HCEC 1CT (cell line): ENCODE measurements at places on chromosomes 1 and 21.

DNA sequence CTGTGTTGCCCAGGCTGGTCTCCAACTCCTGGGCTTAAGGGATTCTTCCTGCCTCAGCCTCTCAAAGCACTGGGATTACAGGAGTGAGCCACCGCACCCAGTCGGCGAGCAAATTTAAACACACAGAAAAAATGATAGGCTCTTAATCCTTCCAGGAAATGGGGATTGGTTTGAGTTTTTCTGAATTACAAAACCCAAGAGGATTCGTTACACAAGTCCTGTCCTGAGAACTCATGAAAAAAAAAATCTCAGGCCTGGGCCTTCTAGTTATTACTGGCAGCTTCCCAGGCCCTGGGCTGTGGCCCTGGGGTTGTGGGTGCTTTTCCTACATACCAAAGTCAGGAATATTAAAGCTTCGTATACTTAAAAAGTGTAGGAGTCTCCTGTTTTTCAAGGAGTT lies 6.3 kb upstream of the IFNGR2 start:
- peak; percentile 25 for DNase-seq

DNA sequence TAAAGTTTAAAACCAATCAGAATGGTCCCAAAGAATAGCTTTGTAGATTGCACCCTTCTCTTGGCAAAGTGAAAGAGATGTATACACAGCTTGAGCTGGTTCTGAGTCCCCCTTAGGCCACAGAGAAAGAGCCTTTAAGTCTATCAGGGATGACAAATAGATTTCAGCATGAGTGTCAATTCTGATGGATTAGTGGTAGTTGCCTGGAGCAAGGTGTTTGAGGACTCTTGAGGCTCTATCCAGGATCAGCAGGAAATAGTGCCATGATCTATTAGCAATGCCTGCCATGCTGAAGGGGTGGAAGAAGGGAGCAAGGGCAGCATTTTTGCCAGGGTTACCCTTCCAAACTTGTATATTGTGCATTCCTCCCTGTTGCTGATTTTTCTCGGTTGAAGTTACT lies 116.6 kb downstream of the ATG4C start:
- no peak for DNase-seq

DNA sequence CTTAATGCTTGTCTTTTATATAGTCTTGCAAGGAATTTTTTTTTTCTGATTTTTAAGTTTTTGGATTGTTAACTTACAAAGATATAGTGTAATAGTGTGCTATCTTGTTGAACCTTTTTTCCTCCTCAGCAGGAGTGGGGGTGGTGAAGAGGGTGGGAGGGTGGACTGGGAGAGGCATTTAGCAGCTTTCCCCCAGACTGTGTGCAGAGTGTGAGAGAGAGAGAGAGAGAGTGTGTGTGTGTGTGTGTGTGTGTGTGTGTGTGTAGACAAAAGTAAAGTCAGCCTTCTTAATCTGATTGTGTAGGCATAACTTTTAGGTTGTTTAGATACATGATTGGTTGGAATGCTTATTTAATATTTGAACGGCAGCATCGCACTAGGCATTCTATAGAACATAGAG lies 4.9 kb downstream of the CAMTA1 start:
- no peak for DNase-seq

DNA sequence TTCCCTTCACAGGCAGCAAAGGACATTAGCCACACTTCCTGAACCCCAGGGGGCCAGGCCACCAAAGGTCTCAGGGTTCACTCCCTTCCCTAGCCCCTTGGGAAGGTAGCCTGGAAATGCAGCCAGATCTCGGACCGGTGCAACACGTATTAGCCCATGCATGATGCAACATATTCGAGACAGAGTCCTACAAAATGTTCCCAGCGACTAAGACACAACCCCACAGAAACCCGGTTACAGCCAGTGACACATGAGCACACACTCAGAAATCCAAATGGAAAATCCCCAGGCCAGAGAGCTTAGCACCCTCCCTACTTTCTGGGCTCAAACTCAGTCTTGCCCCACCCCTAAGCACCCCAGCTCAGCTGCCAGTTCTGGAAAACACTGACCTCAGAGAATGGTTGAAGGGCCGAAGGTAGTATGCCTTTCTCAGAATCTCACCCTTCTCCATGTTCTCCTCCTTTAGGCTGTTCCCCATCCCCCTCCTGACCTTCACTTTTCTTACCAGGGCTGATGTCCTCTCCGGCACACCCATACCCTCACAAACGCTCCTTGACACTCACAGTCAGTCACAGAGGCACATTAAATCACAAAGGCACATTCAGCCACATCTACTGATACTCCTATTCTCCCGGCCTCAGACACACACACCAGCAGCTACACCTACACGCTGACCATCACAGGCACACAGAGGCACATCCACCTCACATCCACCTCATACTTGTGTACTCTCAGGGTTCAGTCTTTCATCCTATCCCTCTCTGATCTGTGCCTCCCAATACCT lies at the start of gene TSPAN1:
TSS of gene TSPAN1 (plus strand) at position 640 of the 784 bp plus-strand sequence. CDS start 6,021 bp downstream, outside the sequence.
- peak; percentile 62 for DNase-seq

DNA sequence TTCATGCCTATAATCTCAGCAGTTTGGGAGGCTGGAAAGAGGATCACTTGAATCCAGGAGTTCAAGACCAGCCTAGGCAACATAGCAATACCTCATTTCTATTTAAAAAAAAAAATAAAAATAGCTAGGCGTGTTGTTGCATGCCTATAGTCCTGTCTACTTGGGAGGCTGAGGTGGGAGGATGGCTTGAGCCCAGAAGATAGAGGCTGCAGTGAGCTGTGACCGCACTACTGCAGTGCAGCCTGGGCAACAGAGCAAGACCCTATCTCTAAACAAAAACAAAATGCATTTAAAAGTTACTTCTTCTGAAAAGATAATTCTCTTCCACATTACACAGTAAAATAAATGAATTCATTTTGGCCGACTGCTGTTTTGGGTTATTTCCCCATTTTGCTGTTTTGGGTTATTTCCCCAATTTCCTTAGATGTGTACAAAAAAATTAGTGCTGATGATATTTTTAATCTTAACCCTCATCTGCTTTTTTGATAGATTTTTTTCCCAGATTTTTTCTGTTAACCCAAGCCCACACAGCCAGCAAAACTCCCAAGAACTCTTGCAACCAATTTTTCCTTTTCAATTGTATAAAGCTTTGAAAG lies 23.0 kb upstream of the SAMSN1 start:
- no peak for DNase-seq

DNA sequence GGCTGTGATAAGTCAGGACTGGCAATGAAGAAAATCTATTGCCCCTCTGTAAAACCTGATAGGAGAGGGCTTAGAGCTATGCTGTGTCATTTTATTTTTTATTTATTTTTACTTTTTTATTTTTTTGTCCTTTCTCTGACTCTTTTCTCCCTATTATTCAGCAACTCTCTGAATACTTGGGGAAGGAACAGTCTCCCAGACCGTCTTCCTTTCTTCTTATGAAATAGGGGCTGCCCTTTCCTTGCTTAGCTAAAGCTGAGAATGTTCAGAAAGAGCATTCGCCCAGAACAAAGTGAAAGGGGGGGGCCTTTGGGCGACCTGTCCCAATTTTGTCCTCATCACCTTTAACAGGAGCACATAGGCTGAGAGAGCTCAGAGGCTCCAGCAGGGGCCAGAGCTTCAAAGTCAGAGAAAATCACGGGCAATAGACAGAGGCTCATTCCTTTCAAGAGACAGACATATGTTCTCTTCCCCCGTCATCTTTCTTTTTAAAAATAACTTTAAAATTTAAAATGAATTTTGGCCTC lies 80.9 kb downstream of the RNF220 start:
- no peak for DNase-seq

GRCh38 chr1:112423207-112423606 lies 27.2 kb downstream of the CTTNBP2NL start:
- DNase-seq, result peak; percentile 30
